Fibroblast of villous mesenchyme (primary cell): ENCODE measurements at places on chromosomes 12 and 14. TPM values are rescaled to one million over a fixed set of nuclear protein-coding genes. Genes with fewer than 3 reads are reported as not detected.
A peak's percentile ranks its signal among the peaks of the same experiment; 100 is the strongest.

The ARID2 gene
- 19.3 and 25.0 TPM in 2 replicates for total RNA-seq

The CCDC175 gene
- total RNA-seq: not detected in 2 replicates

- DNase-seq: no peak
These were observed 17.0 kb downstream of the NCOR2 start for GRCh38 chr12:124550123-124551089.

The KRT85 gene
- not detected in 2 replicates for total RNA-seq

- DNase-seq: no peak
These were observed 36.1 kb upstream of the FBLN5 start for GRCh38 chr14:91983588-91983987.

The MGST1 gene
- 92.8 and 169 TPM in 2 replicates for total RNA-seq

The GRIN2B gene
- total RNA-seq: under 0.01 TPM in 1 of 2 replicates, not detected in the other

The MYH6 gene
- not detected in 2 replicates for total RNA-seq

DNA sequence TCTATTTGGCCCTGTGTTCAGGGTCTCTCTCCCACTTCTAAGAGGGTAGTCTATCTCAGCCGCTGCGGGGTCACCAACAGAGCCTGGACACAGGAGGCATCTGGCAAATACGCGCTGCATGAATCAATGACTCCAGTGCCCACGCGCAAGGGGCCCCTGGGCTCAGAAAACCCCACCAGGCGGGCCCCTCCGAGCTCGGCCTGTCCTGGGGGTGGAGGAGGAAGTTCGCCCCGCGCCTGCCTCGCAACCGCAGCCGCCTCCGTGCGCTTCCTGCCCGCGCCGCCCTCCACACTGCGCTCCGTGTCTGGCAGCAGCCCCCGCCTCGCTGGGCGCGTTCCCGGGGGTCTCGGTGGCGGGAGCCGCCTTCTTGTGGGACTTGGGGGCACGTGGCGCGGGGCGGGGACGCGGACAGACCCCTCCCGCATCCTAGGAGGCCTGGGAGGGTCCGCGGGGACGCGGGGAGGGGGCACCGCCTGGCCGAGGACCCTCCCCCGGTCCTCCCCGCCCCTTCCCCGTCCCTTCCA is 811 bp upstream of the FBRSL1 start:
- peak; percentile 17 for DNase-seq

GRCh38 chr14:31400031-31400638 is 20.2 kb downstream of the HEATR5A start:
- no peak for DNase-seq

The TESPA1 gene
- not detected in 2 replicates for total RNA-seq

GRCh38 chr12:14614704-14615121 is 47.0 kb upstream of the PLBD1 start:
- DNase-seq: no peak

DNA sequence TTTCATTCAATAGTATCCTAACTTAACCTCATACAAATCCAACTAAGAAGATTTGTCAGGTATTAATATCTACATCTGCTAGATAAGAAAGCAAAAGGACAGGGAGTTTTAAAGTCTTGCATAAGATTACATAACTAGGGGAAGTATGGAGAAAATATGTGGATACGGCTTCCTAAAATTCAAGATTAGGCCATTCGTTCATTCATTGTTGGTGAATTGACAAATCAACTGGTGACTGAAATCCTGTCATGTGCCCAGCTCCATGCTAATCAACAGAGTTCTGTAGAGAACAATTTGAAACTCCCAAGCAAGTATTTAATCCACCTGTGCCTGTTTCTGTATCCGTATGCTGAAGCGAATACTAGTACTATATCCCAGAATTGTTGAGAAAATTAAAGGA is 260.9 kb upstream of the USP15 start:
- no peak for DNase-seq

- DNase-seq: no peak
These were observed 44.1 kb upstream of the CHST11 start for GRCh38 chr12:104412681-104413080.

DNA sequence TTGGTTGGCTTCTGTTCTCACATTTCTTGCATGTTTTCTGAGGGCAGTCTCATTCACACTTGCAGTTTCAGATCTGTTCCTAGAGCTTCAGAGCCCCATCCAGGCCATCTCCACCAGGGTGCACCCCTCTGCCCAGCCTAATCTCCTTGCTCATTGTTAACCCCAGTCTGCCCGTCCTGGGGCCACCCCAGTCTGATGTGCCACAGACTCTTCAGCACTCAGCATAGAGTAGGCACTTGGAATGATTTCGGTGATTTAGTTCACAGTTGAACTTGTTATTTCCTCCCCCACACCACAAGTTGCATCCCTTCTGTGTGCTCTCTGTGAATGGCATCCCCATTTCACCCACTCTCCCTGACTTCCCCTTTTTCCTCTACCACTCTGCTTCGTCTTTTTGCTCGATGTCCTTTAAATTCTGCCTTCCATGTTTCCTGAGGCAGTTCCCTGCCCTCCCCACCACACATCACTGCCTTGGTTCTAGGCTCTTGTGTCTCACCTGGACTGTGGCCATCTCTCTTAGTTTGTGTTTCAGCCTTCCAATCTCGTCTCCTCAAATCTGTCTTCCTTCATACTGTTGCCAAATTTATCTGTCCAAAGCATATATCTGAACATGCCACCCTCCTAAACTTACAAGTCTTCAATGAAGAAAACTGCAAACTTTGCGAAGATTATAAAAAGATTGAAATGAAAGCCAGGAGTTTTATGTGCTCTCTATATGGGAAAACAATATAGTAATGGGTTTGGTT is 41.5 kb downstream of the ANO6 start:
- no peak for DNase-seq

- DNase-seq: no peak
These were observed 20.6 kb downstream of the OTUB2 start for GRCh38 chr14:94046696-94047250.

DNA sequence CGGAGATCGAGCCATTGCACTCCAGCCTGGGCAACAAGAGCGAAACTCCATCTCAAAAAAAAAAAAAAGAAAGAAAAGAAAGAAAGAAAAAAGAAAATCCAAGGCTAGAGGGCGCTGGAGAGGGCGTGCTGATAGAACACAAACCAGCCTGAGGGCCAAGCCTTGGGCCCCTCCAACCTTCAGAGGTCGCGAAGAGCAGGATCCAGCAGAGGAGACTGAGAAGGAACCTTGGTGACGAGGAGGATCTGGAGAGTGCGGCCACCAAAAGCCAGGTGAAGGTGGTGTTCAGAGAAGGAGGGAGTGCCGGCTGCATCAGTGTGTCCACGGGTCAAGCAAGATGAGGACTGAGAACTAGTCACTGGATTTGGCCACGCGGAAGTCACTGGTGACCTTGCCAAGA is 4.1 kb upstream of the DYNC1H1 start:
- DNase-seq: no peak

The AVPR1A gene
- total RNA-seq: under 0.01 TPM in 1 of 2 replicates, not detected in the other

DNA sequence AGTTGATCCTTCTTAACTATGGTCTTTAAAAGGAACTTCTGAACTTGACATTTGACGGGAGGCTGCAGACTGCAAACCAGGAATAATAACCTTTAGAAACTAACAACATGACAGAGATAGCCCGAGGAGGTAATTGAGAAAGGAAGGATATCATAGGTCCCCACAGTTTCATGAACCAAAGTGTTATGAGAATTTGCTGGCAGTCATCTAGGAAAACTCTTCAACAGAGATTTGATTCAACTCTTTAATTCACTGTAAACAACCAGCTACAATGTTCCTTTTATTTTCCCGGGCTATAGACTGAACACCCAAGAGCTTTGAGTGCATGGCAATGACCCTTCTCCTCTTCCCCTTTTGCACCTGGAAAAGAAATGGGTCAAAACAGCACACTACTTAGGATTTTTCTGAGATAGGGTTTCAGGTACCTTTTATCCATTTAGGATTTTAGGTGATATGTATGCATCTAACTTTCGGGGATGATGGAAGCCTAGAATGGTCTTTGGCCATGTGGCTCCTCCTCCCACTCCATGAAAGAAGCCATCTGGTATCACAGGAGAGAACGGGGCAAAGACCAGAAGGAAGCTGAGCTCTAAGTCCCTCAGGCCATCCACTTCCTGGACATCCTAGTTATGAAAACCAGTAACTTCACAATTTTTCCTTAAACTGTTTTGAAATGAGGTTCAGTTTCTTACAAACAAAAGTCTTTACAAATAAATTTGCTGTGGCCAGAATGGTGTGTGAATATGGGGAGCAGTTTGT is 23.0 kb downstream of the GLT8D2 start:
- DNase-seq: no peak

GRCh38 chr12:100445081-100445481 is 28.6 kb upstream of the NR1H4 start:
- DNase-seq: peak; percentile 2
